ENCODE measurements at places on chromosomes 2 and 18. TPM values are rescaled to one million over a fixed set of nuclear protein-coding genes. Genes with fewer than 3 reads are reported as not detected.

DNA sequence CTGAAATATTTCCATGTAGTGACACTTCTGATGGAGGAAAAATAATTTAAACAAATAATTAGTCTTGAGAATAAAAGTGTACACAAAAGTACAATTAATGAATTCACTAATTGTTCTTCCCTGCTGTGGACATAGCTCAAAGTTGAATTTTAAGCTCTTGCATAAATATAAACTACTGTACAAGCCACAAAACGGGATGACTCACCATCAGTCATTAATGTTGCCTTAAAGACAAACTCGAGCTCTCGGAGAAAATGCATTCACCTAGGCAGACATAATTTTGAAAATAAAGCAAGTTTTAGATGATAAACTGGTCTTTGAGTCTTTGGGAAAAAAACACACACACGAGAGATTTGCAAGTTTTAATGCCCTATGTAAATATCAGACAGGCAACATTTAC lies 436.4 kb downstream of the ZNF521 start:
- no peak for DNase-seq
- H3K4me3 ChIP-seq, result no peak overlapping the region
- H3K36me3 ChIP-seq, result no peaks in the 10 kb centered on the region
- H3K4me1 ChIP-seq, result no peaks in the 10 kb centered on the region

GRCh38 chr2:165989851-165990250 lies 36.3 kb upstream of the TTC21B start:
- H3K4me1 ChIP-seq, result no peaks in the 10 kb centered on the region
- H3K27ac ChIP-seq, result no peak overlapping the region
- no peak overlapping the region for H3K4me3 ChIP-seq
- DNase-seq, result no peak
- H3K36me3 ChIP-seq, result no peaks in the 10 kb centered on the region

DNA sequence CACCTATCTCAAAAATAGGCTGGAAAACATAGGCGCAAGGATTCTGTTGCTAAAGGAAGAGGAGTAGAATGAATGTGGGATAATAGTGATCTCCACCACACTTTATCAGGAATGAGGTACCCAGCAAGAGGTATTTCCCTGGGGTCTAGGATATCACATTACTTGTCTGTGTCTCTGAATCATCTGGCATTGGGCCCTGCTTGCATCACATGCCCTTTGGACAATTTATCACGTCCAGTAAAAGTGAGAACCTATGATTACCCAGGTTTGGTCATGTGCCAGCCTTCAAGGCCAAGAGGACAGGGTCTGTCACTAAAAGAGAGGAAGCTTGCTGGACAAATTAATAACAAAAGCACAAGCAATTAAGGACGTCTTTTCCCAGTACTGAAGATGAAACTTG lies 11.4 kb upstream of the TRAPPC8 start:
- no peaks in the 10 kb centered on the region for H3K36me3 ChIP-seq
- no peak overlapping the region for H3K4me3 ChIP-seq
- no peak for DNase-seq
- H3K27me3 ChIP-seq, result no peaks in the 10 kb centered on the region

DNA sequence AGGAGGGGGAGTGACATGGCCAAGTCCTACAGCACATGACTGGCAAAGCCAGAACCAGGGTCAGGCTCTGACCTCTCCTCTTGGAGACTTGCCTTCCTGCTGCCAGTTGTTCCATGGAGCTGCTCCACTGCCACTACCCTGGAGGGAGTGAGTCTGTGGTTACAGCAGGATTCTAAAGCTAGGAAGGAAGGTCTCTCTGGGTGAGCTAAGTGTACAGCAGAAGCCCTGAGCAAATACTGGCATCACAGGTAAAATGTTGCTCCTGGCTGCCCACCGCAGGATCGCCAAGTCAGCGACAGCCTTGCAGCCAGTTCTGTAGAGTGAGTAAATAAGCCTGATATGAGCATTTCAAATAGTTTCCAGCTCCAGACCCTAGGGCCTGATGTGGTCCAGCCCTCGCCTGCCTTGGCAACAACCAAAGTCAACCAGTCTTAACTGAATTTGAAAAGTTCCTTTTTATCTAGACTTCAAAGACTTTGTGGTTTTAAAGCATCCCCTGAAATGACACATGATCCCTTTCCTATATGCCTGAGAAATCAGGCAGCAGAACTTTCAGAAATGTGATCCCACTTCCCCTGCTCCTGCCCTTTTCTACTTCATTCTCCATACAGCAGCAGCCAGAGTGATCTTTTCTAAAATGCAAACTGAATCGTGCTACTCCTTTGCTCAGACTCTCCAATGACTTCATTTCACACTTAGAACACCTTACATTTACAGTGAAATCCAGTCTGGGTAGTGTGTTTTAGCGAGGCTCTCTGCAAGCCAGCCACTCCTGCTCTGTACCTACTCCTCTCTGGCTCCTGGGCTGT lies 114.3 kb downstream of the MGAT5 start:
- H3K36me3 ChIP-seq, result no peaks in the 10 kb centered on the region
- no peak overlapping the region for H3K27ac ChIP-seq
- peak; percentile 80 for DNase-seq
- no peaks in the 10 kb centered on the region for H3K4me1 ChIP-seq

- no peak overlapping the region for H3K27ac ChIP-seq
- H3K36me3 ChIP-seq, result no peaks in the 10 kb centered on the region
- no peak overlapping the region for H3K4me3 ChIP-seq
- DNase-seq, result no peak
- H3K27me3 ChIP-seq, result no peaks in the 10 kb centered on the region
Measured at GRCh38 chr2:88845772-88846661, 154.5 kb downstream of the RPIA start.

GRCh38 chr2:180829261-180829660 lies 151.1 kb upstream of the UBE2E3 start:
- H3K4me1 ChIP-seq, result no peaks in the 10 kb centered on the region
- H3K27me3 ChIP-seq, result no peaks in the 10 kb centered on the region
- no peak overlapping the region for H3K27ac ChIP-seq
- H3K36me3 ChIP-seq, result no peaks in the 10 kb centered on the region

DNA sequence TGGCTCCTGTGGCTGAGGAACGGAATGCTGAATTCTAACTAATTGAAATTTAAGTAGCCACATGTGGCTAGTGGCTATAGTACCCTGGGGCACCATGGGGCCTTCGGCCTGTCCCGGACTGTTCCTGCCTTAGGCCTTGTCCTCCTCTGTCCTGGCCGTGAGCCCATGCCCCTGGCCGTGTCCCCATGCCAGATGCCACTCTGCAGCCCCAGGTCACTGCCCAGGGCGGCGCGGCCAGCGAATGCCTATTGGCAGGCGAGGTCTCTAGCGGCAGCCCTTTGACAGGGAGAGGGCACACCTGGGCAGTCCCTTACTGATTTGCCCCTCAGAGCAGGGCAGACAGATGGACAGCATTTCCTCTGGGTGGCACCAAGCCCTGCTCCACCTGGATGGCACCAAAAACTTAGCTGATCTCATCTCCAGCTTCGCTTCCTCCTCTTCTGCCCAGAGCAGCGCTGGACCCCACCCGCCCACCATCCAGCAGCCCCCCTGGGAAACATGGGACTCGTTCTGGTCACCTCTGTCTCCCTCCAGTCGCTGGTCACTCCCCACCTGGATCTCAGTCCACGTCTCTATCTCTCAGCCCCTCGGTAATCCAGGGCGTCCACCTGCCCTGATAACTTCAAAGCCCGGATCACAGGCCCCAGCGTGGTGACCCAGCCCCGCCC lies 1.1 kb upstream of the DGKD start:
- H3K4me3 ChIP-seq, result no peak overlapping the region
- H3K36me3 ChIP-seq, result no peaks in the 10 kb centered on the region
- H3K4me1 ChIP-seq, result no peaks in the 10 kb centered on the region
- H3K27me3 ChIP-seq, result no peaks in the 10 kb centered on the region
- no peak overlapping the region for H3K27ac ChIP-seq

- no peaks in the 10 kb centered on the region for H3K36me3 ChIP-seq
- no peak for DNase-seq
- H3K27ac ChIP-seq, result no peak overlapping the region
- H3K4me1 ChIP-seq, result no peaks in the 10 kb centered on the region
- no peak overlapping the region for H3K4me3 ChIP-seq
Measured at GRCh38 chr2:11997142-11997541, 250.7 kb downstream of the LPIN1 start.

- H3K27me3 ChIP-seq, result no peaks in the 10 kb centered on the region
- no peak for DNase-seq
- H3K27ac ChIP-seq, result no peak overlapping the region
- H3K36me3 ChIP-seq, result no peaks in the 10 kb centered on the region
- H3K4me3 ChIP-seq, result no peak overlapping the region
Measured at GRCh38 chr18:11488175-11488574, 121.2 kb upstream of the SLC35G4 start.

DNA sequence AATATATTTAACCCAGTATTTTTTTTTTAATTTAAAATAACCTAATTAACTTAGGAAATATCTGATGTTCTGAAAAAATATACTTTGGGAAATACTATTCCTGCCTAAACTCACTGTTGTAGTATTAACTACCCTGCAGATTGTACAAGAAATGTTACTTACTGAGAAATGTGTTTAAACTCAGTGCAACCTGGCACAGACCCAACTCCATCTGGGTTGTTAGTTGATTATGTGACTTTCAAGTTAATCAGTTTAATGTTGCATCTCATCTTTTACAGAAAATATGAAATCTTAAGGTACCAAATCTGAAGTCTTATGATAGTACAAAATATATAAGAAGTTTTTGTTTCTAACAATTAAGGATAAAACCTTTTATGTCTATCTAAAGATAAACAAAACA lies 27.3 kb downstream of the VAPA start:
- peaks cover 24% of the 10 kb centered on the region for H3K36me3 ChIP-seq
- H3K27ac ChIP-seq, result no peak overlapping the region
- H3K4me3 ChIP-seq, result no peak overlapping the region
- no peaks in the 10 kb centered on the region for H3K4me1 ChIP-seq
- no peak for DNase-seq
- H3K27me3 ChIP-seq, result no peaks in the 10 kb centered on the region

Gene PSD4
- 42.0 TPM for total RNA-seq

Gene AGAP1
- total RNA-seq, result 44.5 TPM

DNA sequence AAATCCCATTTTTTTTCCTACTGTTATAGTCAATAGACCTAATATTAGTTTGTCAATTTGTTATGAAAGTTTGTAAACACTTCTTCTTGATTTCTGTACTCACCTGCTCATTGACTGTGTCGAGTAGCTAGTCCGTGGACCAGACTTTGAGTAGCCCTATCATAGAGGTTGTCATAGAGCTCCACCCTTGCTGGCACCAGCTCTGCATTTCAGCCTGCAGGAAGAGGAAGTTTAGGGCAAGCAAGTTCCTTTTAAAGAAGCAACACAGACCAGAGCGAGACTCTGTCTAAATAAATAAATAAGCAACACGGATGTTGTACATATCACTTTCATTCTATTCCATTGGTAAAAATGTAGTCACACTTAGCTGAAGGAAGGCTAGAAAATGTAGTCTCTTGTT lies 74.0 kb downstream of the MCFD2 start:
- no peak overlapping the region for H3K27ac ChIP-seq
- no peaks in the 10 kb centered on the region for H3K36me3 ChIP-seq
- no peaks in the 10 kb centered on the region for H3K27me3 ChIP-seq
- H3K4me1 ChIP-seq, result no peaks in the 10 kb centered on the region

DNA sequence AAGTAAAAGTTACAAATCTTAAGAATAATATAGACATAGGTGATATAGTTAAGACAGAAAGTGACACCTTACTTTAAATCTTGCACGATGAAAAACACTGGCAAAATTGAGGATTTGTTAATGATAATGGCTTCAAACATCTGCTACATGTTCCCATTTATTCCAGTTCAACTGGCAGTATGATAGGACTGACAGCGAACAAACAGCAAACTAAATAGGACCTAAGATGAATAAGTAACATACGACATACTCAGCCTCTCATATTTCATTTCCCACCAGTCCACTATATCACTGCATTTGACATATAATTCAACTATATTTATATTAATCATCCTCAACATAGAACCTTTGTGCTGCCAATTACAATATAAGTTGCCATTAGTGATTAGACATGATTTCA lies 36.3 kb downstream of the ACVR1C start:
- no peaks in the 10 kb centered on the region for H3K36me3 ChIP-seq
- no peaks in the 10 kb centered on the region for H3K27me3 ChIP-seq
- no peak for DNase-seq

DNA sequence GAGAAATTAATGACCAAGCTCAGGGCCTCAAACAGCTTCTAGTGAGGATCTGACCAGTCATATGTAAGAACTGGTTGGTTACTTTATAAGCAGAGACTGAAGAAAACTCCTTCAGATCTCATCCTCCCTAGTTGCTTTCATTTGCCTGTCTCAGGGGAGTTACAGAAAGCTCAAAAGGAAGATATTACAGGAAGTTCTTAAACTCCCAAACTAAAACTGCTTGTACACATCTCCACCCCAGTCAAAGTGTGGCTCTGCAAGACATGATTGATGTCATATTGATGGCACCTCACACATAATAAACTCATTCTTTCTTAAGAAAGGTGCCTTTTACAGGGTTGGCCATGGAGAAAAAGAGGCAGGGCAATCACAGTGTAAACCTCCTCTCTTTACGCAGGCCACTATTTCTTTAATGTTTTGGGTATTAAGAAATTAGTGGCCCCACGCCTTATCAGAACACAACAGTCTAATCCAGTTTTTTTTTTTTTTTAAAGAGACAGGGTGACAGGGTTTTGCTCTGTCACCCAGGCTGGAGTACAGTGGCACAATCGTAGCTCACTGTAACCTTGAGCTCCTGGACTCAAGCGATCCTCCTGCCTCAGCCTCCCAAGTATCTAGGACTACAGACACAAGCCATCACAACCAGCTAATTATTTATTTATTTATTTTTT lies 62.6 kb upstream of the STK17B start:
- H3K4me1 ChIP-seq, result no peaks in the 10 kb centered on the region
- no peak for DNase-seq
- no peak overlapping the region for H3K27ac ChIP-seq
- H3K4me3 ChIP-seq, result no peak overlapping the region
- no peaks in the 10 kb centered on the region for H3K27me3 ChIP-seq
- no peaks in the 10 kb centered on the region for H3K36me3 ChIP-seq

DNA sequence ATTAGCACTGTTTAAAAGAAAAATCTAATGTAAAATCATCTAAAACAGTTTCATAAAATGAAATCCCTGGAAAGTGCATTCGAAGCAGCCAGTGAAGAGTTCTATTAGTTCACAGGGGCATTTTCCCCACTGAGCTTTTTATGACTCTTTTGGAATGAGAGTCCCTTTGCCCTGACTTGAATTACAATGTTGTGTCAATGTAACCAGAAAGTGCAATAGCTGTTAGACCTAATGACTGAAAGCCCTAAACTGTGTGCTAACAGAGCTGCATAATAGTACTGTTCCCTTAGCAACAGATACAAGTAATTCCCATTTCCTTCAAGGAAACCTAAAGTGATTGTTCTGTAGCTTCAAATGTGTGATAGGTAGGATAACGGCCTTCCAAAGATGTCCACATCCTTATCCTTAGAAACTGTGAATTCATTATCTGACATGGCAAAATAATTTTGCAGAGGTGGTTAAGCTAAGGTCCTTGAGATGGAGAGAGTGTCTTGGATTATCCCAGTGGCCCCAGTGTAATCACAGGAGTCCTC lies 134.4 kb downstream of the L3MBTL4 start:
- no peaks in the 10 kb centered on the region for H3K36me3 ChIP-seq
- H3K4me3 ChIP-seq, result no peak overlapping the region
- H3K27ac ChIP-seq, result no peak overlapping the region
- H3K27me3 ChIP-seq, result no peaks in the 10 kb centered on the region
